ENCODE measurements at places on chromosomes 3 and 15.

- no peak for DNase-seq
These were observed 3.0 kb upstream of the ZMAT3 start for GRCh38 chr3:179074656-179075055.

- no peak for DNase-seq
These were observed 60.3 kb downstream of the CMSS1 start for GRCh38 chr3:99878005-99878404.

DNA sequence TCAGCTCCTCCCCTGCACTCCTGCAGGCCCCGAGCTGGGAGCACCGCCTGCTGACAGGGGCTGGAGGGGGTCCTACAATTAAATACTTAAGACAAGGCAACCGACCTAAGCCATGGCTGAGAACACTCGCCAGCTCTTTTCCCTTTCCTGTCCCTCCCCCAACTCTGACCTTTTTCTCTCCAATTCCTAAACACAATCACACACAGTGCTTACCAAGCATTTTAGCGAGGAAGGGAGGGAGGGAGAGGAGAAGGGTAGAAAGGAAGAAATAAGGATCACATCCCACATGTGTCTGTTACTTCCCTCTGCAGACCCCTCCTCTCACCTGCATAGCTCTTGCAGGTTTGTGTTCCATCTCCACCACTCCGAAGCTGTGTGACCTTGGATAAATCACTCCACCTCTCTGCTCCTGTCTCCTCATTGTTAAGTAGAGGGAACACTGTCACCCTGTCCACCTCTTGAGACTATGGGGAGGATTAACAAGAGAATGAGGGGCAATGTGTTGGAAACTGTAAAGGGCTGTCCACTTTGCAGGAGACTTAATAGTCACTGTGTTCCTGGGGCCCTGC is 63.6 kb downstream of the CYP11A1 start:
- DNase-seq, result no peak

DNA sequence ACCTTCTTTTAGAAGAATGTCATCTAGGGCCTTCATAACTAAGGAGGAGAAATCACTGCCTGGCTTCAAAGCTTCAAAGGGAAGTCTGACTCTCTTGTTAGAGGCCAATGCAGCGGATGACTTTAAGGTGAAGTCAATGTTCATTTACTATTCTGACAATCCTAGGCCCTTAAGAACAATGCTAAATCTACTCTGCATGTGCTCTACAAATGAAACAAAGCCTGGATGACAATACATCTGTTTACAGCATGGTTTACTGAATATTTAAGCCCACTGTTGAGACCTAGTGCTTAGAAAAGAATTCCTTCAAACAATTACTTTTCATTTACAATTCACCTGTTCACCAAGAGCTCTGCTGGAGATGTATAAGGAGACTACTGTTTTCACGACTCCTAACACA is 160.4 kb upstream of the EPHA3 start:
- DNase-seq, result no peak

- no peak for DNase-seq
These were observed 117.0 kb upstream of the TSPAN3 start for GRCh38 chr15:77187751-77188464.

GRCh38 chr3:57959423-57960173 is 48.6 kb upstream of the FLNB start:
- no peak for DNase-seq

DNA sequence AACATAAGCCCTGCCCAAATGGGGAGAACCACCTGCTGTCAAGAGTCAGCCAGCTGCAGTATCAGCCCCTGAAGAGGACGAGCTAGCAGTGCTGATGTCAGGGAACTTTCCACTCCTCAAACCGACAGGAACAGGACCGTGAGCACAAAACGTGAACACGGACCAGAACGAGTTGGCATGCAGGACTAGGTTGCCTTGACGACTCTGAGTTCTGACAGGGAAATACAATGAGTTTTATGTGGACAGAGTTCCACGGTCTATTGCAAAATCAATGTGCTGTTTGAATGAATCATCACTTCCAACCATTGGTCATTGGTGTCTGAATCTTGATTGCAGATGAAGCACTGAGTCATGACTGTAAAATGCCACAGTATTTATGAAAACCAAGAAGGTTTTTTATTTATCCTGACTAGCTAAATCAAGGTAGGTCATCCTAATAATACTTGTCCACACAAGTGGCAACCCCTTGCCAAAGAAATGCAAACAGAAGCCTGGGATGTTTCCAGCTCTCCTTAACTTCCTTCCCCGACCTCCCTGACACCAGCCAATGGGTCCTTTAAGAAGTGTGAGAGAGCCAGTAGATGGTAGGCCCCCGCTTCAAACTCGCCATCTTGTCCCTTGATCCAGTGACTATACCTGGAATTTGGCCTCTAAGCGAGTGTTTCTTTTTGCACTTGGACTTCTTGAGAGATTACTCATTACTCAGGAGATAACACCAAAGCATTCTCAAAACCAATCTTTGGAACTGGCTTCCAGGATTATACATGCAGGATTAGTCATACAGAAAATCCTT is 119.6 kb downstream of the ASB7 start:
- DNase-seq, result no peak

GRCh38 chr15:70519004-70519365 is 244.4 kb downstream of the UACA start:
- DNase-seq, result no peak

- DNase-seq, result peak; percentile 9
These were observed 54.7 kb downstream of the FAM81A start for GRCh38 chr15:59492389-59493377.

DNA sequence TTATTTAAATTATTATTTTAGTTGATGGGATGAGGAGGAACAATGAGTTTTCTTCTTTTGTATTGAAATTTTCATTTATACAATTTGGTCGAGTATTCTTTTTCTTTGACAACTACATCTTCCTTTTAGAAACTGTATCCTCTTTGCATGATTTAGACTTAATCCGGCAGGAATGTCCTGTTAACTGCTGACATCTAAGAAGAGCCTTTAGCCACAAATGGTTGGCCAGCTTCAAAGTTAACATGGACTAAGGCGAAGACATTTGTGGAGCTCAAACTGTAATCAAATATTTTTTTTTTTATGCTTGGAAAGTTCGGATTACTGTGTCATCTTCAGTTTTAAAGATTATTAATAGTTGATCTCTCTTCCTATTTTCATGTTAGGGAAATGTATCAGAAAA is 43.2 kb downstream of the RIOX2 start:
- DNase-seq, result no peak

DNA sequence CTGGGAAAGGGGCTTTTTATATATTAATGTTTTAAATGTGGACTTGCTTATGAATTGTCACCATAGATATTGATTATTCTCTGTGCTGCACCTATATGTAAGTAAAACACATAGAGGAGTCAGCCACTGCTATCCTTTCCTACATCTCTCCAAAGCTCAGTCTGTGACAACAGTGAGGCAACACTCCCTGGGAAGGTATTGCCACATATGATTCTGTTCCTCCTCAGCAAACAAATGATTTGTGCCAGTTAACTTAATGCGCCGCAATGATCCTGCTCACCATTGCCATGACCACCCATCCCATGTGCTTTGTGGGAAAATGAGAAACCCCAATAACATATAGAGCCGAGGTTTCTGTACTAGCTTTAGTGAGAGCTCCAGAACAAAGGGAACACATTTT is 75.1 kb upstream of the FBN1 start:
- DNase-seq, result no peak

- no peak for DNase-seq
These were observed 660.9 kb upstream of the CBLB start for GRCh38 chr3:106529738-106530137.

GRCh38 chr15:26083896-26084295 is 220.8 kb upstream of the ATP10A start:
- no peak for DNase-seq

GRCh38 chr15:63805993-63806980 is 27.5 kb downstream of the HERC1 start:
- DNase-seq, result no peak

DNA sequence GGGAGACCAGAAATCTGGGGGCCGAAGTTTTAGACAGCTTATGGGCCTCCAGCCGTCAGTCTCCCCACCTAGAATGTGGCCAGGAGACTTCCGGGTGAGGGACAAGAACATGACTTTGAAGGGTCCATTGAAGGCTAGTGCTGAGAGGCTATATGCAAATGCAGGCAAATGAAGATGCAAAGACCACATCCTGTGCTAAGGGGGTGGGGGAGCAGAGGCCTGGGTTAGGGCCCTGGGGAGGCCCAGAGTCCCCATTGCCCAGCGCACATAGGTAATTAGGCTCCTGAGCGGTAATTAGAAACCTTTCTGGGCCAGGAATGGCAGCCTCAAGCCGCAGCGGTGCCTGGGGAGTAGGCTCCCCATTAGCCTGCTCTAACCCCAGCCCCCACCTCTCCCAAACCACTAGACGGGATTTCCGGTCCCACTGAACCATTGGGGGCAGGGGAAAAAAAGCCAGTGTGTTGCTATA is 6.8 kb downstream of the CSK start:
- DNase-seq, result no peak

DNA sequence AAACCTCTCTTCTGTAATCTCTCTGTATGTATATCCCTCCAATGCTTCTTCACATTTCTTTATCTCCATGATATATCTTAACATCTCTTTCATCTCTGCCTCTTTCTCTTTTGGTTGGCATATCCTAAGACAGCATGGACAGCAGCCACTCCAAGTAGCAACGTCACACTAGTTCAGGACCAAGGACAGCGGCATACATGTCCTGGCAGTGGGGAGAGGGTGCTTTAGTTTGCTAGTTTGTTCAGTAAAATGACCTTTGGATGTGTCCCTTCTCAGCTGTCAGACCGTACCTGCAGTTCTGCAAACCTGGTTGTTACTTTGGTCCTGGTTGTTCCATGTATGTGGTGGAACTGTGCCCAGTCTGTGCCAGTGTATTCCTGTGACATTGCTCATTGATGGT is 225.6 kb upstream of the ROPN1 start:
- DNase-seq, result no peak

DNA sequence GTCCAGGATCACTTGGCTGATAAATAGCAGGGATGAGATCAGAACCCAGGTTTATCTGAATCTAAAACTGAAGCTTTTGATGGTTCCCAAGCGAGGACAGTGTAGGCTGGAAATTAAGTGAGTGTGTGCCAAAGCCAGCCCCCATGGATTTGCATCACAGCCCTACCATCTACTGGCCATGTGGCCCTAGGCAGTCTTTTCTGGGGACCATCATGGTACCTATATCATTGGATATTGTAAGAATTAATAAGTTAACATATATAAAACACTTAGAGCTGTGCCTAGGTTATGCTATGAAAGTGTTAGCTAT is 32.8 kb upstream of the SSR3 start:
- no peak for DNase-seq

DNA sequence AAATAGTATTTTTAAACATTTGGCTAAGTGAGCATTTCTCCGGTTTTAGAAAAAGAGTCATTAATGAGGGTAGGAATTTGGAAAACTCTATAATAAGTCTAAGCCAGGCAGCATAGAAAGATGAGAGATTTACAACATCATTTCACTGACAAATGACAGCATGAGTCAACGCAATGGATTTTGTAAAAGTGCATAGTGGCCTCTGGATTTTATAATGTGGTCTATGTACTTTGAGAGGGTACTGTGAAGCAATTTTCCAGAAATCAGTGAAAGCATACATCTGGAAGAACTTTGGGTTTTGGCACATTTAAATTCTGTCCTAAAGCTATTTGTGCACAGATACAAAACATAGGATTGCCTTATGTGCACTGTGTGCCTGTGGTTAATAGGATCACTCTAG is 130.8 kb upstream of the CCNL1 start:
- no peak for DNase-seq

DNA sequence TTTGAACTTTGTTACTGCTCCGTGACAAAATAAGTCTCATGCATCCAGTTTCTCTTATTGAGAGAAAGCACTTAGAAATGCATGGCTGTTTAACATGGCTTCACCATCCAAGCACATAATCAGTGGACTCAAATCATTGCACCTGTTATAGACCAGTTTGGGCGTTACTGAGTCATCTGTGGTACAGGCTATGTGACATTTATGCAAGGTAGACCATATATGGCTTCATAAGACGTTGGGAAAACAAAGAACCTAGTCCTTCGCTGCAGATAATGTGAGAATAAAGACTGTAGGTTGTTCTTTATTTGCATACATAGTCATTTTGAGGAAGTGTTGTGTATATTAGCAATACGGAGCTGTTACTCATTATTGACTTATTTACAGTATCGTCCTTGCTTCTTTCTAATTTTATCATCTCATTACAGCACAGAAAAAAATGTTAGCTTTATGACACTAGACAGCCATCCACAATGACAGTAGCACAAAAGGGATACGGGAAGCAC is 374.7 kb downstream of the IL5RA start:
- DNase-seq, result no peak

GRCh38 chr15:99433757-99434450 is 131.9 kb upstream of the MEF2A start:
- DNase-seq, result no peak

- no peak for DNase-seq
These were observed 82.9 kb downstream of the FSIP1 start for GRCh38 chr15:39699516-39700374.

- DNase-seq, result no peak
These were observed 316.3 kb upstream of the NECTIN3 start for GRCh38 chr3:110755345-110755744.

- no peak for DNase-seq
These were observed 86.3 kb downstream of the LMLN start for GRCh38 chr3:198046120-198046857.

- no peak for DNase-seq
These were observed 294.8 kb downstream of the PLCL2 start for GRCh38 chr3:17179381-17180205.

DNA sequence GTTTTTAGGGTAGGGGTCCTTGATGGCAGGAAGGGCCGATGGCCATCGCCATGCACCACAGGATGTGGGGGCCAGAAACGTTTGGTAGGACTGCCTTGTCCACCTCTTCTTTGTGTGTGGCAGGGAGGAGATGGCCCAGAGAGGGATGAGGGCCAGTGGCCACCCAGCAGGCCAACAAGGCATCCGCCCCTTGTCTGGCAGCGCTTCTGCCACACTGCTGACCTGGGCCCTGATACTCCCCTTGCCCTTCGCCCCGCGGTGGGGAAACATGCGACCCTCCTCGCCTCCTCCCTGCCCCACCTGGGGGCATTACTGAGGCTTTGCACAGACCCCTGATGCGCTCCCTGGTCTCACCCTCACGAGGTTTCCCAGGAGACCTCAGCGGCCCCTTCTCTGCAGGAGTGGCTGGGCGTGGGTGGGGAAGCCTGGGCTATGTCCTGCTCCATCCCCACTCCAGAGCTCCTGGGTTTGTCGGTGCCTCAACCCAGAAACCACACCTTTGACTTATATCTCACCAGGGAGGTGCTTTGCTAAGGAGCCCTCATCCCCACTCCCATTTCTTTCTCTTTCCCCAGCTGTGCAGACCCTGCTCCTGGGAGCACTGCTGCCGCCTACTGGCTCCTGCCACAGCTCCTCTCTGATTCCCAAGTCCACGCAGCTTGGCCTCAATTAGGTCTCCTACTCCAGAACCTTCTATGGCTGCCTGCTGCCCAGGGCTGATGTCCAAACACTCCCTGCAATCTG is 38.7 kb downstream of the FEM1B start:
- DNase-seq, result no peak

- DNase-seq, result no peak
These were observed 127.9 kb downstream of the MYRIP start for GRCh38 chr3:39937315-39937714.

Measured in activated T-helper 1 cell treated with anti-CD3 and anti-CD28 coated beads, Interleukin-2, amount 50 U/mL, for 16 hours (primary cell).